ENCODE measurements at places on chromosomes 4 and X.

DNA sequence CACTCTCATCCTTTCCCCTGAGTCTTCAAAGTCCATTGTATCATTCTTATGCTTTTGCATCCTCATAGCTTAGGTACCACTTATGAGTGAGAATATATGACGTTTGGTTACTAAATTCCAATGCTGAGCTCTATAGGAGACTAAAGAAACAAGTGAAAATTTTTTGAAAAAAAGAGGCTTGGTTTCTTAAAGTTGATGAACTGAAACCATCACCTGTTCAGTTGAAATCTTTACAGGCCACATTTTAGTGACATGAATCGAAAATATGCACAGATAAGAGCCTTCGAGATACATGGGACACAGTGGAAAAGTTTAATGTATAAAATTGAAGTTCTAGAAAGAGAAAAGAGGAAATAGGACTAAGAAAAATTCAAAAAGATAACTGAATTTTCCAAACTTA, 195.8 kb downstream of the GPM6A start:
- DNase-seq: no peak

DNA sequence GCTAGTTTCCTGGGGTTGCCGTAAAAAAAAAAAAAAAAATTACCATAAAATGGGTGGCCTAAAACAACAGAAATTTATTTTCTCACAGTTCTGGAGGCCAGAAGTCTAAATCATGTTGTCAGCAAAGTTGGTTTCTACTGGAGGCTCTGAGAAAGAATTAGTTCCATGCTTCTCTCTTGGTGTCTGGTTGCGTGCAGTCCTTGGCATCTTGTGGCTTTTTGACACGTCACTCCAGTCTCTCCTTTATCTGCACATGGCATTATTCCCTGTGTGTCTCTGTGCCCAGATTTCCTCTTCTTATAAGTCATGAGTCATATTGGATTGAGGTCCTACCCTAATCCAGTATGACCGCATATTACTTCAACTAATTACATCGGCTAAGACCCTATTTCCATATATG, 38.7 kb downstream of the SPATA4 start:
- DNase-seq: no peak

DNA sequence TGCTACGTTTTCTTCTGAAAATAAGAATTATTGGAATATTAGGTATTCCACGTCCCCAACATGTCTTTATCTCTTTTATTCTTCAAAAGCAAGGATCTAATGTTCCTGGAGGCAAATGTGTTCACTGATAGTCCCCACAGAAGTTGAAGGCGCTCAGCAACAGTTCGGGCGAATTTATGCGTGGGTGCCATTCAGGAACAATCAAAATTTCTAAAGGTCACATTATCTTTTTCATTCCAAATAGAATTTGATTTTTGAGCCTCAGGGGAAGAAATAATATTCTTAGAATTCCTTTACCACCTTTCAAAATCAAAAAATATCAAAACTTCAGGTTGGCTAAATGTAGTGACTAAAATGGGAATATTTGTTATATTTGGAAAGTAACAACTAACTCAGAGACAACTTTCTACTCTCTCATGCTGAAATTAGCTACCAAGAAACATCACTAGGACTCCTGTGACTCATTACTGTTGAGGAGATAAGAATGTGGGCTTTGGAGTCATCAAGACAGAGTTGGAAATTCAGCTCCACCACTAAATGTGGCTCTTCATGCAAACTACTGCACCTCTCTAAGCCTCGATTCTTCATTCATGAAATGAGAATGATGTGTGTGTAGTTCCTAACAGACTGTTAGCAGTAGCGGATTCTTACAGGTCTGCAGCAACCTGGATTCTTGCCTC, 72.3 kb upstream of the KIT start:
- no peak for DNase-seq

GRCh38 chrX:9282325-9282724, 182.5 kb upstream of the TBL1X start:
- no peak for DNase-seq

DNA sequence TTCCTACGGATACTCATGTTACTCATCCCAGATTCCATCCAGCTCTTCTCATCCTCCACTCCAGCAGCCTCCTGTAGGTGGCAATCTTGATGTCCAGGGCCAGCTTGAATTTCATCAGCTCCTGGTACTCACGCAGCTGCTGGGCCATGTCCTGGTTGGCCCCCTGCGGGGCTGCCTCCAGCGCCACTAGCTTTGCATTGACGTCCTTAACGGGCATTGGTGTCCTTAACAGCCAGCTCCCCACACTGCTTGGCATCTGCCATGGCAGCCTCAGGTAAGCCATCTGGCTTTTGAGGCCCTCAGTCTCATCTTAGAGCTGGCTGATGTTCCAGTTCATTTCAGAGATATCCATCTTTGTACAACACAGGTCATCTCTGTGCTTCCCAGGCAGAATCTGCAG, 223.7 kb downstream of the FGF13 start:
- DNase-seq: no peak

GRCh38 chr4:141127884-141128283, 5.4 kb downstream of the RNF150 start:
- DNase-seq: no peak

- DNase-seq: no peak
Measured at GRCh38 chr4:104532677-104533076, 38.0 kb upstream of the CXXC4 start.

DNA sequence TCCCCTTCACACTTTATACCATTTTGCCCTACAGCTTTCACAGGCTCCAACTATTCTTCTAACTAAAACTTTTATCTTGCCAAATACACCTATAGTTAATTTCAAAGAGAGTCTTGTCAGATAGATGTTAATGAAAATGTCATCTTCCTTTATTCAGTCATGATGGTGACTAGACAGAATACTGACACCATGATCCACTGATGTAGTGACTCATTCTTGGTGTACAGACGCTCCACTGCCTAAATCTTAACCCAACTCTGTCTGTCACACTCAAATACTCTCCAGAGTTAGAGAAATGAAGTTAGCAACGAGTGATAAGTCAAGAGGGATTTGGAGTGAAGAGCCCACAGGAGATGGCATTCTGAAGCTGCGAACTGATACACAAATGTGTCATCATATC, 32.1 kb upstream of the HDAC8 start:
- DNase-seq: no peak

DNA sequence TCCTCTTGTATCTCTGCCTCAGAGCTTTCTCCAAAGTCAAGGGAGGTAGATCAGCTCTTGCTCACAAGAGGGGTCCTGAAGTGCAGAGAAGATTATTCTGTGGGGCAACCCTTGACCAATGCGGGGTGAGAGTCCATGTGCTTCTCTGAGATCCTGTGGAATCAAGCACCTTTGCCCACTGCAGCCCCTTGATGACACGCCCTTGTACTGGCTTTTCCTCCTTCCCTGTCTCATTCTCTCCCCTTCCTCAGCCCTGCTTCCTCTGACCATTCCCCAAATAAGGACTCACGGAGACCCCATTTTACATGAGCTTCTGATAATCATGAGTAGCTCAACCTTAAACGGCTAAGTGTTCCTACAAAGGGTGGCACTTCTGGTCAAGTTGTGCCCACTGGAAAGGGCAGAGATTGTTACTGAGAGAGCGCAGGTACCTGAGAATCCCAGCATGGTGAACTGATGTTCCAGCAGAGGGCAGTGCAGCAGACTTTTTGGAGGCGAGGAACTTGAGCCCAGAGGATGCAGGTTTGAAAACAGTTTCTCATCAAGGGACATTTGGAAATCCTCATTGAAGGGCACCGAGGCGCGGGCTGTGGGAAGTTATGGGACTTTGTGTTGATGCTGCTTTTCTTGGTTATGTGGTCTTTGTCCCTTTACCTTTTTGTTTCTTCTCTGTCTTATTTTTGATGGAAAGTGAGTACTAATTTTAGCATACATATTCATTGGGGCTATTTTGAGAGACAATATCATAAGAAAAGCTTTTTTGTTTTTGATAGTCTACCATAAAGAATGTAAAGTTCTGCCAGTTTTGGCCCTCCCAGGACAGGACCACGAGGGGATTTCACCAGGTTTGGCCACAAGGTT, 201.3 kb downstream of the RBM46 start:
- no peak for DNase-seq

DNA sequence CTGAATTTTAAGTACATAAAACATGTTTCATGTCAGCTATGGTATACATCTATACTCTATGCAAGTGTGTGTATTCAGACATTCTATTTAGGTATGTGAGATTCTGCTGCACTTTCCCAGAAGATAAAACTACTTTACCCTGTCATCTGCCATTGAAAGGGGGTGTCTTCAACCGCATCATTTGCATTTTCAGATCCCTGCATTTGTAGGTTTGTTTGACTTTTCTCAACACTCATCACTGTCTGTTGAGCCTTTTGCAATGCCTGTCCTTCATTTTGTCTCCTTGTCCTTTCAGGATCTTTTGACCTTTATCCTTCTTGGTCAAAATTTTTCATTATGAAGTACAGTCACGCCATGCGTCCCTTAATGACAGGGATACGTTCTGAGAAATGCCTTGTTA, 103.5 kb downstream of the TMA16 start:
- no peak for DNase-seq

- DNase-seq: no peak
Measured at GRCh38 chr4:116358633-116359222, 726.6 kb downstream of the TRAM1L1 start.

DNA sequence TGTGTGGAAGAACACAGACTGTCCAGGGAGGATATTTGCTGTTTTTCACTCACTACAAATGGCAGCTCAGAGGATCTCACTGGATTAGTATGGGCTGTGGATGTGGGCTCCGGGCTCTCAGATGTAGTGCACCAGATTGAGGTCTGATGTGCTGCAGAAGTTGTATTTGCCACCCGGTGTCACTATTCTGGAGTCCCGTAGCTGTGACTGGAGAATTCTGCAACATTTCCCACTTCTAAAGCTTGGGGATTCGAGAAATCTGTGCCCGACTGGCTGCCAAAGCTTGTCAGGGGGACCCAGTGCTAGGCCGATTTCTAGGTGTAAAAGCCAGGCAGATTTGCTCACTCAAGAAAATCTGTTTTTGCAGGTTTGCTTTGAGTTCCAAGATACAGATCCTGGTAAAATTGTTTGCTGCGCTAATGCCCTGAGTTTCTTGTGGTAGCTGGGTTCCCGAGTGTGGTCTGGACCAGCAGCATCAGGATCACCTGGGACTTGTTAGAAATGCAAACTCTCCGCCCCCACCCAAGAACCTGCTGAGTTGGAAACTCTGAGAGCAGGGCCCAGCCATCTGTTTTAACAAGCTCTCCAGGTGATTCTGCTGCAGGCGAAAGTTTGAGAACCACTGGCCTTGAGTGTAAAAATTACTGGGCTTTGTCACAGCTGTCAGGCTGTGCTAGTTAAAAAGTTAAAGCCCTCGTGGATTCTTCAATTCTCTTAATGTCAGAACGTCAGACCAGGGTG, 18.1 kb downstream of the KIT start:
- no peak for DNase-seq

GRCh38 chrX:121456315-121456714, 408.9 kb downstream of the GLUD2 start:
- DNase-seq: no peak

DNA sequence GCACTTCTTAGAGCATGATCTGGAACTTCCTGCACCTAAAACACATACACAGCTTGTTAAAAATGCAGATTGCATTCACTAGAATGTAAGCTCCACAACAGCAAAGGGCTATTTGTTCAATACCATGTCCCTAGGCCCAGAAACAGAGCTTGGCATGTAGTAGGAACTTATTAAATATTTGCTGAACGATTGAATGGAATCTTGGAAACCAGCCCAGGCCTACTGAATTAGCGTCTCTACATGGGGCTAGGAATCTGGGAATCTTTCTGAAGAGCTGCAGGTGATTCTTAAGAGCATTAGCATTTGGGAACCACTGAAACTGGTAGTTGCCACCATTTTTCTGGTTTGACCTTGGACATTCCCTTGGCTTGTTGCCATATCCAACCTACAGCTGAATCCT, 234.1 kb downstream of the STIM2 start:
- DNase-seq: no peak

DNA sequence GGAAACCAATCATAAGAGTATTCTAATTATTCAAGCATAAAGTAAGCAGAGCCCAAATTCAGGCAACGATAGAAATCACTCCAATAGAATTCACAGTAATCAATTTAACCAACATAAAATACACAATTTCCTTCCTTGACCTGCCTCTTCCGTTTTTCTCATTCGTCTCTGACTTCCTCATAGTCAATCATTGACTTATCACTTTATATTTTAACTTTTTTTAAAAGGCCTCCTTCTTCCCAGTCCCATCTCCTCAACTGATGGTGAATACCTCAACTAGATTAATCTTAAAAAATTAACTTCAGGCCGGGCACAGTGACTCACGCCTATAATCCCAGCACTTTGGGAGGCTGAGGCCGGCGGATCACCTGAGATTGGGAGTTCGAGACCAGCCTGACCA, 13.3 kb downstream of the CNOT6L start:
- DNase-seq: no peak

- DNase-seq: no peak
Measured at GRCh38 chr4:61805227-61805626, 605.1 kb downstream of the ADGRL3 start.

- no peak for DNase-seq
Measured at GRCh38 chr4:25158817-25159216, 1.4 kb downstream of the SEPSECS start.

GRCh38 chr4:87058356-87059073, 123.7 kb downstream of the AFF1 start:
- no peak for DNase-seq

- no peak for DNase-seq
Measured at GRCh38 chr4:179867300-179867878, 2375.8 kb upstream of the TENM3 start.

DNA sequence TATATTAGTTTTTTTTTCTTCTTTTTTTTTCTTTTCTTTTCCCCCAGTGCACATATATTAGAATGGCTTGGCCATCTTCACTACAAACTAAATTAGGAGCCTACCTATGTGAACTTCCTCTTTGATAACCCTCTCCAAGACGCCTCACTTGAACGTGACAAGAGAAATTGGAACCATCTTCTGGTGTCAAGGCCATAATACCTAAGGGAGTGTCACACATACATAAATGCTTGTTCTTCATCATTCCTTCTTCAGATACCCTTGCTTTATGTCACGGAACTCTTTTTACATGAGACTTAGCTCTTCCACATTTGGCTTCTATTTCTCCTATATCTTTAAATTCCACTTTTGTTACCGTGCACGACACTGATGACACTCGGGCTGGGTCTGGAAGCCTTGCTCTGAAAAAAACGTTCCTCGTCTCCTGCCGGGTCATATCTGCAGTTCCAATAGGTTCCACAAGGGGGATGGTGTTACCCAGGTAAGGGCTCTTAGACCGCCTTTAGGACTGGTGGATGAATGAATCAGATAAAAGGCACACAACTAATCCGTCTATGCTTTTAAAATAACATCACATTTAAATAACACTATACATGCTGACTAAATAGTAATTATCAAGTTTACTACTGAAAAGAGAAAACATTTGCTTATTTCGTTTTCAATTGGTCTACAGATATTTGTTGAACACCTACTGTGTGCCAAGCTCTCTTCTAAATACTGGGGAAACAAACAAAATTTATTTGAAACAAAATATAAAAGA, 19.9 kb downstream of the DGAT2L6 start:
- DNase-seq: peak; percentile 26

Data from activated CD8-positive, alpha-beta memory T cell treated with anti-CD3 and anti-CD28 coated beads for 1 hour (primary cell).